Activated CD8-positive, alpha-beta memory T cell treated with anti-CD3 and anti-CD28 coated beads, Interleukin-2, amount 10 ng/mL, durations not matched to agents 7 days and 5 days (primary cell): ENCODE measurements at places on chromosomes 5 and 9.

DNA sequence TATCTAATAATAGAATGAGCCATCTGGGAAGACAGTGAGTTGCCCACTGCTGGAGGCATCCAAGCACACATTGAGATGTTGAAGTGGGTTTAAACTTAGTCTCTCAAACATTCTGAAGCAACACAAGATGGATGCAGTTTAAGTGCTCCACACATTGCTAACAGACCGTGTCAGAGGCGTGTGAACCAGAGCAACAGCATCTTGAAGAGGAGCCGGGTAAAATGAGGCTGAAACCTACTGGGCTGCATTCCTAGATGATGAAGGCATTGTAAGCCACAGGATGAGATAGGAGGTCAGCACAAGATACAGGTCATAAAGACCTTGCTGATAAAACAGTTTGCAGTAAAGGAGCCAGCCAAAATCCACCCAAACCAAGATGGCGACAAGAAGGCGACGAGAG is 73.5 kb upstream of the TMEM215 start:
- H3K27ac ChIP-seq = no peak overlapping the region
- no peak overlapping the region for H3K4me3 ChIP-seq
- no peaks in the 10 kb centered on the region for H3K36me3 ChIP-seq

GRCh38 chr5:68538814-68539420 is 323.4 kb downstream of the PIK3R1 start:
- no peak for DNase-seq
- H3K4me1 ChIP-seq = no peaks in the 10 kb centered on the region
- no peak overlapping the region for H3K4me3 ChIP-seq
- no peak overlapping the region for H3K27ac ChIP-seq

DNA sequence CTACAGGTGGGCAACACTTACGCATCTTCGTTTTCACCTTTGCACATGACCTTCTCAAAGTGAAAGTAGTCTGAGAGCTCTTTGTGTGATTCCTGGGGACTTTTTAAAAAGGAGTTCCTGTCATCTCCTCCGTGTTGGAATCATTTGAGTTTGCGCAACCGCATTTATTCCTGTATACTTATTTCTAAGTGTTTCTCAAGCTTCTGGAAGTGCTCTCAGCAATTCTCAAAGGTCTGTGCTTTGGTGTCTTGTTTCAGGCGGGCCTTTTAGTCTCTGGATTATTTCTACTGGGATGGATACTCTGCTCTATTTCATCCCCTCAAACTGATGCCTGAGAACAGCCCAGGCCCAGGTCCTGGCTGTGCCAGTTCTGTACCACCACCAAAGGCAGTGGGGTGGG is 226.5 kb upstream of the TUT7 start:
- peaks cover 3% of the 10 kb centered on the region for H3K27me3 ChIP-seq
- no peak overlapping the region for H3K27ac ChIP-seq
- no peak for DNase-seq
- peaks cover 2% of the 10 kb centered on the region for H3K4me1 ChIP-seq
- H3K36me3 ChIP-seq = no peaks in the 10 kb centered on the region

GRCh38 chr9:114902786-114903524 is 27.4 kb downstream of the TNFSF8 start:
- H3K4me1 ChIP-seq = peaks cover 19% of the 10 kb centered on the region
- peak overlapping the region; percentile 82 for H3K27ac ChIP-seq
- H3K4me3 ChIP-seq = peak overlapping the region; percentile 8
- peak; percentile 57 for DNase-seq
- H3K27me3 ChIP-seq = no peaks in the 10 kb centered on the region
- peaks cover 70% of the 10 kb centered on the region for H3K36me3 ChIP-seq

DNA sequence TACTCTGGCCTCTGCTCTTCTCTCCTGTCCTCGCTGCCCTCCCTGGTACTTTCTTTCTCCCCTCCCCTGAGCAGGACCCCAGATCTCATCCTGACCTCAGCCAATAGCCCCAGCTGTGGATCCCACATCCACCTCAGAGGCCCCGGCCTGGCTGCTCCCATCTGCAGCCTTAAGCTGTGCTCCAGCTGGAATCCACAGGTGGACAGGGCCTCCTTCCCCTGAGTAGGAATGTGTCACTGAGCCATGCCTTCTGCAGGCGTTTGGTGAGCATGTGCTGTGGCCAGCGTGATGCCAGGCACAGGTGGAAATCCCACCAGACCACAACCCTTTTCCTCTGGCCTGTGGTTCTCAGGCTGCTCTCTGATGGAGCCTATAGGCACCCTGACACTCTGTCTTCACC is 68.9 kb downstream of the C5orf15 start:
- no peak for DNase-seq
- no peaks in the 10 kb centered on the region for H3K36me3 ChIP-seq
- H3K27me3 ChIP-seq = peaks cover 2% of the 10 kb centered on the region
- no peaks in the 10 kb centered on the region for H3K4me1 ChIP-seq
- H3K27ac ChIP-seq = no peak overlapping the region
- H3K4me3 ChIP-seq = no peak overlapping the region

DNA sequence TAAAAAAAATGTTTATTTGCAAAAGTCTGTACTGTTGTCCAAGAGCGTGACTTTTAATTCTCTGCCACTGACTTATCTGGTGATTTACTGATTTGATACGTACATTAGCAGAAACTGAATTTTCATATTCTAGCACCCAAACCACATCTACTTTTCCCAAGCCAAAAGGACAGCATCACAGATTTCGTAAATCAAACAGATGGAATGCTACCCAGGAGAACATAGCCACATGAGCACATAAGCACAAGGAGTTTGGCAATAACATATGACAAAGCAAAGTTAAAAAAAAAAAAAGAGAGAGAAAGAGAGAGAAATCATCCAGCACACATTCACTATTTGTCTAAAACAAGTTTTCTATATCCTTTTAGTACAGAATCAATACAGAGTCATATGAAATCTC is 83.7 kb downstream of the HINT1 start:
- H3K4me3 ChIP-seq = no peak overlapping the region
- H3K36me3 ChIP-seq = peaks cover 5% of the 10 kb centered on the region
- peaks cover 14% of the 10 kb centered on the region for H3K4me1 ChIP-seq
- H3K27ac ChIP-seq = no peak overlapping the region
- no peak for DNase-seq

DNA sequence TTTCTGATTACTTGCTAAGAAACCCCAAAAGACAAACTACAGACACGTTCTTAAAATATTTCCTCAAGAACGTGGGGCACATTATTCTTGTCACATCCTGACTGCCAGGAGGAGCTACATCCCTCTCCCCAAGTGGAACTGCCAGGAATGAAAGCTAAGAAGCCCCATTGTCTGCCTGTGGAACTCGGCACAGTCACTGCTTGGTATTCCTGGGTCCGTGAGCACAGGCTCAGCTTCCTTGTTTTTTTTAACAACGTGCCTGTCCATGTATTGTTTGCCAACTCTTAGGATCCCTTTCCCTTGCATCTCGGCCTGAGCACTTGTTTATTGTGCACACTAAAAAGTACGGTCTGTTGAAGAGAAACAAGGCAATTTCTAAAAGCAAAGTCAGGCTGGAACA is 47.0 kb upstream of the SELENOP start:
- no peak overlapping the region for H3K27ac ChIP-seq
- H3K4me3 ChIP-seq = no peak overlapping the region
- H3K36me3 ChIP-seq = no peaks in the 10 kb centered on the region
- H3K27me3 ChIP-seq = peaks cover 21% of the 10 kb centered on the region

DNA sequence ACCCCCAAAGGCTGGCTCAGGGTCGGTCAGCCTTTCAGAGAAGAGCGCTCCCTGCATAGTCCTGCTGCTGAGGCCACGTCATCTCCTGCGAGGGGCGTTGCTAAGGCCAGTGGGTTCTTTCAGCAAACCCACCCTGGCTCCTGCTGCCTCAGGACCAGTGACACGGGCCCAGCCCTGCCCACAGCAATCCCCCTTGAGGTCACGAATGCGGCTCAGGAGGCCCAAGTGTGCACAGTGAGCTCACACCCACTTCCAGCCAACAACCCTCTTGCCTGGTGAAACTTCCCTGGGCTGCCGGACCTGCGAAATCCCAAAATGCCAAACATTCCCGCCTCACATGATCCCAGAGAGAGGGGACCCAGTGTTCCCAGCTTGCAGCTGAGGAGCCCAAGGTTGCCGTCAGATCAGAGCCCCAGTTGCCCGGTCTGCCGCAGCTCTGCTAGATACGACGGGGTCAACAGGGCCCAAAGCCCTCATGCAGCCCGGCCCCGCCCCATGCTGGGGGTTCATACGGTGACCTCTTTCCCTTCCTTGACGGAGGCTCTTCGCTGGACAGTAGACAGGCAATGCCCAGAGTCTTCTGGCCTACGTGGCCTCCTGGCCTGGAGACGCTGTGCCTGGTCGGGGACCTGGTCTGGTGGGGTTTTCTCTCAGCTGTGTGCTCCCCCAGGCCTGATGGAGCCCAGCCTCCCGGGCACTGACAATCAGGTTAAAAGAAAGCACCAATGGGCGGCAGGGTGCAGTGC is 116.4 kb upstream of the COL5A1 start:
- H3K27ac ChIP-seq = no peak overlapping the region
- H3K27me3 ChIP-seq = peaks cover 9% of the 10 kb centered on the region
- no peak for DNase-seq
- H3K36me3 ChIP-seq = no peaks in the 10 kb centered on the region
- H3K4me3 ChIP-seq = no peak overlapping the region

GRCh38 chr9:35661756-35662350 is 3.1 kb downstream of the ARHGEF39 start:
- peaks cover 82% of the 10 kb centered on the region for H3K4me1 ChIP-seq
- peak; percentile 56 for DNase-seq
- H3K27ac ChIP-seq = peak overlapping the region; percentile 85
- peaks cover 4% of the 10 kb centered on the region for H3K27me3 ChIP-seq
- peaks cover 31% of the 10 kb centered on the region for H3K36me3 ChIP-seq

- H3K4me1 ChIP-seq = no peaks in the 10 kb centered on the region
- H3K27ac ChIP-seq = no peak overlapping the region
- no peaks in the 10 kb centered on the region for H3K27me3 ChIP-seq
- H3K4me3 ChIP-seq = no peak overlapping the region
- no peaks in the 10 kb centered on the region for H3K36me3 ChIP-seq
These were observed 629.8 kb upstream of the C9orf72 start for GRCh38 chr9:28203036-28203435.

DNA sequence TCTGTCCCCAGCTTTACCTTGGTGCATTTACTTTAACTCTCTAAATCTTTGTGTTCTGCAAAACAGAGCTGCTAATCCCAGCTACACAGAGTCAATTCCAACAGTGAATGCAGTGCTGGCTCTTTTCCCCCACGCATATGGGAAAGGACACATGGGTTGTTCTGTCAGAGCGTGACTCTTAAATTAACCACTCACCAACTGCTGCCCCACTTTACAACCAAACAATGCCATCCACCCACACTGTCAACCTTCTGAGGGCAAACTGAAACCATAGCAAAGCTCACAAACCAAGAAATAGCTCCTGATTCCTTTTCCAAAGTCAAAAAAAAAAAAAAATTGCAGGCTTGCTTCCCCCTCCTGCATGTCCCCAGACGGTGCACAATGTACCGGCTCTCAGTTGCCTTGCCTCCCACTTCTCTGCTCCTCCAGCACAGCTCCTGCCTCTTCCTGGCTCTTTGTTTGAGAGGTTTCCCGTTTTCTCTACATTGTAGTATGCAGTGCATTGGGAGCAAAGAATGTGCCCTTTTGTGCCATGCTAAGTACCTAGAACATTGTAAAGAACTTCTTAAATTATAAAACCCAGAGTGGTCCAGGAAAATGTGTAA is 151.5 kb upstream of the DAPK1 start:
- H3K27ac ChIP-seq = no peak overlapping the region
- H3K27me3 ChIP-seq = no peaks in the 10 kb centered on the region
- no peak for DNase-seq
- H3K4me1 ChIP-seq = no peaks in the 10 kb centered on the region
- H3K4me3 ChIP-seq = no peak overlapping the region
